Liver (tissue), 10 donors: ENCODE measurements at places on chromosomes 5 and 9. TPM values are rescaled to one million over a fixed set of nuclear protein-coding genes. Genes with fewer than 3 reads are reported as not detected.

MAT2B gene
- 41.3 TPM for total RNA-seq

BAAT gene
- total RNA-seq: 31.9 TPM

SHISAL2B gene
- total RNA-seq: not detected

FOXD4L5 gene
- total RNA-seq: not detected

PAPPA gene
- 0.33 TPM for total RNA-seq

FOXD1 gene
- not detected for total RNA-seq

SH3RF2 gene
- 1.9 TPM for total RNA-seq

CCDC127 gene
- 2.3 TPM for total RNA-seq

SERINC5 gene
- 82.3 TPM for total RNA-seq

GOLGA1 gene
- total RNA-seq: 7.1 TPM

NUDT2 gene
- total RNA-seq: 10.6 TPM

FOXI1 gene
- total RNA-seq: not detected

CAMK4 gene
- 1.4 TPM for total RNA-seq

PTGER4 gene
- 3.6 TPM for total RNA-seq

DBH gene
- total RNA-seq: 0.37 TPM

ARSI gene
- 0.51 TPM for total RNA-seq

TRIM52 gene
- 8.7 TPM for total RNA-seq

DNA sequence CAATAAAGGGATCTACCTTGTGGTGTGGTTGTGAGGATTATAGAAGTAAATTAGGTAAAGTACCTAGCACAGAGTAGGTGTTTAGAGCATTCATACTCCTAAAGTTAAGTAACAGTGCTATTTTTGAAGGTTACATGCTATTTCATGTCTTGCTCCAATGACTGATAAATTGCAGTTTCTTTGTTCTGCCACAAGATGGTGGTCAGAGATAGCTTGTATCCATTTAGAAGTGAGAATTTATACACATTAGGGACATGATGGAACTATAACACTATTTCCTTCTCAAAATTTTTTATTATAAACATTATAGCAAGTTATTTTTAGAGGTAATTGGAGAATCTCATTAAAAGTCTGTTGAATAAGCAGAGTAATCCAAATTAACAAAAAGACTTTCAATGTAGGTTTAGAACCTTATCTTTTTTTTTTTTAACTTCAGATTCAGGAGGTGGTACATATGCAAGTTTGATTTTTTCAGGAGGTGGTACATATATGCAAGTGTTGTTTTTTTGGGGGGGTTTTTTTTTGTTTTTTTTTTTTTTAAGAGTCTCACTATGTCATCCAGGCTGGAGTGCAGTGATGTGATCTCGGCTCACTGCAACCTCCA is 17.1 kb downstream of the MTREX start:
- DNase-seq: no peak

DNA sequence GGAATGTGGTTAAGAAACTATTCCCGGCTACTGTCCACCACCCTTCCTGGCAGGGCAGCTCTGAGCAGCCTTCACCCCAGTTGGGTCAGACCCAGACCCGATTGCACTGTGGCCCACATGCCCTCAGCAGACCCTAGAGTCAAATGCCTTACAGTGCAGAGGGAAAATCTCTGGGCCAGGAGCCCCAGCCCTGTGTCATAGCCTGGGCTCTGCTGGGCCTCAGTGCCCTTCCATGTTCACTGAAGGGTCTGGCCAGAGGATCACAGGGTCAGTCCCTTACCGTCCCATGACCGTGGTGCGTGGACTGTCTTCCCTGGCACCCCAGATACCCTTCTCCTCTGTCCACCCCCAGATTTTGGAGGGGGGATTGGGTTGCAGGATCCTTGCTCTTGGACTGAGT is 73.5 kb upstream of the COL5A1 start:
- no peak for DNase-seq

- no peak for DNase-seq
Observed at GRCh38 chr5:94057217-94057616, 315.8 kb upstream of the POU5F2 start.

DNA sequence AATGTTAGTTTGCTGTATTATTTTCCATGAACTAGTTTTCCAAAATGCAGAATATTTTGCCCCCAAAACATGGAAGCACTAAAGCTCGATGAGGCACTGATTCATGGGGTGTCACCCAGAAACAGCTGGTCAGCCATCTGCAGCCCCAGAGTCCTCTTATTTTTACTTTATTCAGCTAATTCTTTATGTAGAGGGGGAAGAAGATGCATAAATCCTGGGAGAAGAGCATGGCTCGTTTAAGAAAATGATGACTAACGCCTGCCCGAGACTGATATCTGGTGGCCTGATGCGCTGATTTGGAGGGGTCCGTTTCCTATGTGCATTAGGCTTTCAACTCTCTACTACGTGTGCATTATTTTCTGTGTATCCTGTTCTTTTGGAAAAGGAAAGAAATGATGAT is 390.3 kb upstream of the MEF2C start:
- no peak for DNase-seq

DNA sequence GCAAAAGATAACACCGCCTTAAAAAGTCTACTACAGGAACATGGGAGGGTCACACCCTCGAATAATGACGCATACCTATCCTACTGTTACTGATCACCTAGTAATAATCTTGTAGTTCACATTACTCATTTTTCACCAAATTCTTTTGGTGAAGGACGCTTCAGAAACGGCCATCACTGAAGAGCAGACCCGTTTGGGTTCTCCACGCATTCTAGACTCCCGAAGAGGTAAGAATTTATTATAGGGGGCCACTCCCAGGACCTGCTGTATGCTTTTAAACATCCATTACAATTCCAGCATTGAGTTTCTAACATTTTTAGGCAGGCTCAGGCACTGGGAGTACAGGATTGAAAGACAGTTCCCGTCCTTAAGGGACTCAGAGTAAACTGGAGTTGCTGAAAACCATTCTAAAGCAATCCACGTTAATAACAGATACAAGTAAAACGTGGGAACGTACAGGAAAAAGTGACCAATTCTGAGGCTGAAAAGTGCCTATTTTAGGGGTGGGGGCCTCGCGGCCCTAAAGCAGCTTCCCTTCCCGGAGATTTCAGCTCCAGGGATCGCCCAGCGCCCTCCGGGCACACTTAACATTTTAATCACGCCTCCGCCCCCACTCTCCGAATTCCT is at the start of gene FER:
Gene FER (plus strand): TSS at position 124 of the 627 bp plus-strand sequence. CDS start 50,286 bp downstream, outside the sequence.
- no peak for DNase-seq

GRCh38 chr9:24413651-24414050 is 132.0 kb downstream of the IZUMO3 start:
- DNase-seq: no peak

DNA sequence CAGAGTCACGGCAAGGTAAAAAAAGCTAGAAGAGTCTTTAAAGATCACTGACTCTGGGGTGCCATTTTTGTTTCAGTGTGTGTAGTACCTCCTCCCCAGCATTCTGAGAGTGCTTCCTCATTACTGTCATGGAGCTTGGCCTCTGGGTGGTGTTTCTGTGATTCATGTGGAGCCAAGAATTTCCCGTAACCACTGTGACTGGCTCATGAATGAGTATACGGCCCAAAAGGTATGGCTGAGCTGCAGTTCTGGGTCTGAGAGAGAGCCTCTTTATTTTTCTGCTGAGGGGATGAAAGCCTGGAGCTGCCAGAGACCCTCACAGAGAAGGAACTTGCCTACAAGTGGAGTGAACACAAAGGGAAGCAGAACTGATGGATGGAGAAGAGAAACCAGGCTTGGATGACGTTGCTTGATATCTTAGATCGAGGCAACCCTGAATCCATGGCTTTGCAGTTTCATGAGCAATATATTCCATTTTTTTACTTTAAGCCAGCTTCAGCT is 85.6 kb downstream of the PTTG1 start:
- DNase-seq: no peak

- DNase-seq: no peak
Observed at GRCh38 chr9:129958796-129959195, 84.2 kb downstream of the FNBP1 start.

- no peak for DNase-seq
Observed at GRCh38 chr9:16277471-16277960, 593.0 kb downstream of the BNC2 start.

- DNase-seq: no peak
Observed at GRCh38 chr9:12670006-12670405, 23.2 kb upstream of the TYRP1 start.

DNA sequence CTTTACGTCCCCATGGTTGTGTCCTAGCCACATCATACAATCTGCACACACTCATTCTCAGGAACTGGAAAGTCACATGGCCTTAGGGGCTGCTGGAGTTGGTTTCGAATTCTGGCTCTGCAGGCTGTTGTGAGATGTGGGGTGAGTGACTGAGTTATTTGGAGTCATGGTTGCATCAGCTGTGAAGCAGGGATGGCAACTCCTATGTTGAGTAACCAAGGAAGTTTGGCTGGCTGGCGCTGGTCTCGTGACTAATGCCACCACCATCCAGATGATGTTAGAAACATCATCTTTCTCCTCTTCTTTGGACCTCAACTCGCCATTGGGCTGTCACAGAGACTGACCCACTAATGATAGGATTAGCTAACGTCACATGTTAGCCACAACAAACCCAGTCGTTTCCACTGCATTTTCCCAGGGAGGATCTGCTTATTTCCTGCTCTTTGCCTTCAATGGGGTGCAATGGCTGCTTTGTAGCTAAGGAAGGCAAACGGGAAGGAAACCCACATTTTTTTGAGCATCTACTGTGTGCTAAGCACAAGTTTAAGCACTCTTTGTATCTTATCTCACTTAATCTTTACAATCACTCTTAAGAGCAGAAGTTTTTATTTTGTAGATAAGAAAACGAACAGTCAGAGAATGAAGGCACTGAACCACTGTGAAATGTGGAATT is 78.1 kb upstream of the UBTD2 start:
- DNase-seq: no peak

DNA sequence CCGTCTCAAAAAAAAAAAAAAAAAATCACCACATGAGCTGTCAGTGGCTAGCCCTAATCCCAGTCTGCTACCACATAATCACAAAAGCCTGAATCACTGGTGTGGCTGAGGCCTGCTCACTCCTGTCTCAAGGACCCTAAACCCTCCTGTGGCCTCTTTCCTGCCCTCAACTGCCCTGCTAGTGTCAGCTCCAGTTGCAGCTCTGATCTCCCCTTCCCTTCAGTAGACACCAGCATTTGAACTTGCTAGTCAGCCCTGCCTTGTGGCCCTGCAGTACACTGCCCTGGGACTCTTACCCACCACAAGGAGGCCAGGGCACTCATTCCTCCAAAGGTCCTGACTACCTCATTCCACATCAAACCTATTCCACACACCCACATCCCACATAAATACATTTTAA is 9.5 kb upstream of the P4HA2 start:
- no peak for DNase-seq

DNA sequence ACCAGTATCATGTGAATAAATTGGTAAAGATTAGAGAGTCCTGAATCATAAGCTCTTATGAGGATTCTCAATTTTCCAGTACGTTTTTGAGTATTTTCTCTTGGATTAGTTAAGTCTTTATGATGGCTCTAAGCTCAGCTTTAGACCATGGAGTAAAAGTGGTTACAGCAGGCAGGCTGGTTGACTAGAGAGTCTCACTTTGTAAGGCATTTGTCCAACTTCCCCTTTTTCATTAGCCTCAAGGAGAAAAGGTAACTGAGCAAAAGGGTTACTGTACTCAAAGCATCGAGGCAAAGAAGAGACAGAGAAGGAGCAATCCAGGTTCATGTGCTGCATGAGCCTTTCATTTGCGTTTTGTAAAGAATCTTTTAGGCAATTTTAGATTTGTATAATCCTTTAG is 8.5 kb downstream of the NOP16 start:
- DNase-seq: no peak

DNA sequence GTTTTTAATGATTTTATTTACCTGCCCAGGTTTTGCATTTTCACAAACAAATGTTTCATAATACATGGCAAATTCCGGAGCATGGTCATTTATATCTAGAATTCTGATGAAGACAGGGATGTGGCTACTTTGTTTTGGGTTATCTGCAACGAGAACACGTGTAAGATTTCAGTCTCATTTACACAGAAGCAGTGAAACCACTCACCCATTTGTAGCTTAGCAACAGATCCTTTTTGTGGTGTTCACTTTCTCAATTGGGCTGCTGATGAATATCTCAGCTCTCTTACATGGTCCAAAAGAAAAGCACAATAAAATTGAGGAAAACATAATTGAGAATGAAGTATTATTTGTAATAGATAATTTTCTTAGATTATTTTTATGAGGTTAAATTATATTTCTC is 148.6 kb downstream of the CDH9 start:
- no peak for DNase-seq

- no peak for DNase-seq
Observed at GRCh38 chr5:167525004-167525403, 766.4 kb upstream of the WWC1 start.

DNA sequence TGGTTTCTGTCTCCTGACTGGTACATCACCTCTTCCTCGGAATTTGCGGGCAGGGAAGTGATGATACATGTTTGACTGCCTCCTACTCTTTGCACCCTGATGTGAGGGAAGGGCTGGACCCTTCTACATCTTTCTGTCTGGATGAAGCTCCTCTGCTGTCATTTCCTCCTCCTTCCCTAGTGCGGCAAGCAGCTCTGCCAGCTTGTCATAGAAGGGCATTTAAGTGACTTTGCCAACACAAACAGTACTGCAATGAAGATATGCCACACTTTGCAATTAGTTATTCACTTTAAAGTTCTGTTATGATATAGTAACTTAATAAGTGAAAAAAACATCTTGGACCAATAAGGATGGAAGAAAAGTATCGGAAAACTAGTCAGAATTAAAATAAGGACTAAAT is 48.5 kb upstream of the ABL1 start:
- DNase-seq: no peak

GRCh38 chr5:110908848-110909247 is 162.7 kb upstream of the TSLP start:
- DNase-seq: no peak

- DNase-seq: no peak
Observed at GRCh38 chr9:14768405-14769229, 46.1 kb upstream of the CER1 start.

GRCh38 chr9:14271093-14271673 is 42.8 kb downstream of the NFIB start:
- DNase-seq: peak; percentile 47

DNA sequence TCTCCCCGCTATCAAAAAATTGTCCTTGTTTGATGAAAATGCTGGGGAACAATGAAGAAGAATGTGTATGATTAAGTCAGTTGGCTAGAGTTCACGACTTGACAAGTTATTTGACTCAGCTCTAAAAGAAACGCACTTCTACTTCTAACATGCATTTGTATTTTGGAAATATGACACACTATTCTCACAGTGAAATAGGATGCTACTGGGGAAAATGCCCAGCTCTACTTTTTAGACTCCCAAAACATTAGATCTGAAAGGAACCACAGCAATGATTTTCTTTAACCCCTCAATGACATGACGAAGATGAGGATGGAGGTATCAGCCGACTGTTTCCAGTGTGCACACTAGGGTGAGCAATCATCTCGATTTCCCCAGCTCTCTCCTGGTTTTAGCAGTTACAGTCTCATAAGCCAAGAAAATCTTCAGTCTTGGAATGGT is 83.6 kb upstream of the PCSK1 start:
- no peak for DNase-seq
